Stimulated activated CD8-positive, alpha-beta memory T cell treated with anti-CD3 and anti-CD28 coated beads, Interleukin-4, amount 100 ng/mL, for 1 hour (primary cell): ENCODE measurements at places on chromosomes 6 and 20.

DNA sequence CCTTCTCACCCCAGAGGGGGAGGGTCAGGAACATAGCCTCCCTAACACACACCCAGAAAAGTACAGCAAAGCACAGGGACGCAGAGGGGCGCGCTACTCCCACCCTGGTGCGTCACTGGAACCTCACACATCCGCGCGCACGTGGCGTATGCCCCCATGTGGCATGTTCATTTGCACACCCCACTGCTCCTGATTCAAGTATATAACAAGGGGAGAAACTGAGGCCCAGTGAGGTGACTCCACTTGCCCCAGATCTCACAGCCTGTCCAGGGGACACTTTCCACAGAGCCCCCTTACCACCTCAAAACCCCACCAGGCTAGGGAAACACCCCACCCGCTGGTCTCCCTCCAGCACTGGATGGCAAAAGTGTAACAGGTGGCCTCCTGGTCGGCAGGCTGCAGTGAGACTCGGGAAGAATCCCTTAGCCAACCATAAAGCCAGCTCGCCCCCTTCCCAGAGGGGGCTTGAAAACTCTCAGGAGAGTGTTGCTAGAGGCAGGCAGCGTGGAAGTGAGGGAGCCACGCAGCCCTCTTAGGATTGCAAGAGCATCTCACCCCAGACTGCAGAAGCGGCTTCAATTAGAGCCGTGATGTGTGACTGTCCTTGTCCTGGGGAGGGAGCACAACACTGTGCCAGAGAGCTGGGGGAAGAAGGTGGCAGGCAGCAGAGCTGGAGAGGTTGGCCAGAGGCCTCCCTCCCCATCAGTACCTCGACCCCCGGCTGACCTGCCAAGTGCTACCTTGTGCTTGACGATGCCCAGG lies at the start of gene GRM4:
Gene GRM4, minus strand, starts transcription at position 67 of the 762 bp plus-strand sequence. CDS start 12,591 bp downstream, outside the sequence.
- DNase-seq, result no peak

GRCh38 chr6:121582262-121582661 lies 146.8 kb downstream of the GJA1 start:
- no peak for DNase-seq

GRCh38 chr20:25052255-25053194 lies 5.4 kb downstream of the ACSS1 start:
- no peak for DNase-seq

DNA sequence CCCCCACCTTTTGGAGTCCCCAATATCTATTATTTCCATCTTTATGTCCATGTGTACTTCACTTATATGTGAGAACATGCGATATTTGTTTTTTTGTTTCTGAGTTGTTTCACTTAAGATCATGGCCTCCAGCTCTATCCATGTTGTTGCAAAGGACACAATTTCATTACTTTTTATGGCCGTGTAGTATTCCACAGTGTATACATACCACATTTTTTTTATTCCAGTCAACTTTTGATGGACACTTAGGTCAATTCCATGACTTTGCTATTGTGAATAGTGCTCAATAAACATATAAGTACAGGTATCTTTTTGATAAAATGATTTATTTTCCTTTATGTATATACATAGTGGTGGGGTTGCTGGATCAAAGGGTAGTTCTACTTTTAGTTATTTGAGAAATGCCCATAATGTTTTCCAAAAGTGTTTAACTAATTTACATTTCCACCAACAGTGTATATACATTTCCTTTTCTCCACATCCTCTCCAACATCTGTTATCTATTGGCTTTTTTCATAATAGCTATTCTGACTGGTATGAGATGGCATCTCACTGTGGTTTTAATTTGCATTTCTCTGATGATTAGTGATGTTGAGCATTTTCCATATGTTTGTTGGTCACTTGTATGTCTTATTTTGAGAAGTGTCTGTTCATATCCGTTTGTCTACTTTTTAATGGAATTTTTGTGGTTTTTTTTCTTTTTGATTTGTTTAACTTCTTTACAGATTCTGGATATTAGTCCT lies 34.0 kb upstream of the COL10A1 start:
- no peak for DNase-seq

- DNase-seq, result no peak
Measured at GRCh38 chr6:44128020-44128917, 915 bp downstream of the TMEM63B start.

- peak; percentile 37 for DNase-seq
Measured at GRCh38 chr20:1212607-1213396, 9.5 kb downstream of the C20orf202 start.

GRCh38 chr6:41878961-41879405 lies 16.2 kb downstream of the USP49 start:
- DNase-seq, result no peak

- DNase-seq, result no peak
Measured at GRCh38 chr6:56708810-56709597, 66.3 kb upstream of the DST start.

DNA sequence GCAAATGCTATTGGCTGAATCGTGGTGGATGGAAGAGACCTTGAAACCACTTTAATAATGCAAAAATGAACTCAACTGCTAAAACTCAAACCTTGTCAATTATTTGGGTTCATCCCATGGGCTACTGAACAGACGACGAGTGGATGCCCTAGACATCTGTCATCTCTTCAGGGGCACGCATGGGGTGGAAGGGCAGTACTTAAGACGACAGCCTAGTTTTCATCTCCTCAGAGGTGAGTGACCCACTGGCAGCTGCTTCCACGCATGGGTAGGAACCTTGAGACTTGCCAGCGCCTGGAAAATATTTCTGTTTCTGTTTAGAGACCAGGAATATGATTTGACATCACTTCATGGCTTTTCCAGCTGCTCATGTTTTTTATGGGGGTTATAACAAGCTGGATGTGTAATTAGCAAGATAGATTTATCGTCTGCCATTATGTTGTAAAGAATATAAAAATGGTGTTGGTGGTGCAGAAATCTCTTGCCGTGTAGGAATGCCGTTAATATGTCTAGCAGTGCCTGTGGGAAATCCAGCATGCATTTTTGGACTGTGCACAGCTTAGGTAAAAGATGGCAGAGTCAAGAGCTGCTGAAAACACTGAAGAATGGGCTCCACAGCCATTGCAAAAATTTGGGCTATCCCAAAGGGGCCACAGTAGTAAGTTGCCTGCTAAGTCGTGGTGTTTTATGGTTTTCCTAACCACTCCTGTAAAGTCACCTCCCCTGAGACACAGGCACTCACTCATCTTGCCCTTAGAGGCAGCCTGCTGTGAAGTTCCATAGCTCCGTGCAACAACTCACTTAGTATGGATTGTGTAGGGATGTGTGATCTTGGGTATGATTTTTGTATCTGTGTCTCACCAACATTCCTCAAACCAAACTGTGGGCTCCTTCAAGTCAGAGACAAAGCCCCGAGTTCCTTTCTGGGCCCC lies 203.3 kb downstream of the EYA2 start:
- DNase-seq, result no peak

DNA sequence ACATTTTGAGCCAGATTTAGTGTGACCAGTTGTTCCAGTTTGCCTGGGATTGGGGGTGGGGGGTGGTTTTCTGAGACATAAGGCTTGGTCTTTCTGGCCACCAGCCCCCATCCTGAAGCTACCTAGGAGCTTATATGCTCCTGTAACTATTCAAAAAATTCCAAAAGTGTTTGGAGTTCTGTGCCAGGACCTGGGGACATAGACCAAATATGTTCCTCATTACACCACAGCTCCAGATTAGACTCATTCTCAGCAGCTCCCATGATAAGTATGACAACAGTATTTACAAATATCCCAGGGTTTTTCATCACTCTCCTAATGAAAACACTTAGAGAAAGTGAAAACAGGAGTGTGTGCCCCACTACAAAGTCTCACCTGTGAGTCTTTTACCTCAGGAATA lies 37.8 kb upstream of the RNF144B start:
- no peak for DNase-seq

GRCh38 chr6:12750416-12750815 lies 33.8 kb downstream of the PHACTR1 start:
- DNase-seq, result no peak

DNA sequence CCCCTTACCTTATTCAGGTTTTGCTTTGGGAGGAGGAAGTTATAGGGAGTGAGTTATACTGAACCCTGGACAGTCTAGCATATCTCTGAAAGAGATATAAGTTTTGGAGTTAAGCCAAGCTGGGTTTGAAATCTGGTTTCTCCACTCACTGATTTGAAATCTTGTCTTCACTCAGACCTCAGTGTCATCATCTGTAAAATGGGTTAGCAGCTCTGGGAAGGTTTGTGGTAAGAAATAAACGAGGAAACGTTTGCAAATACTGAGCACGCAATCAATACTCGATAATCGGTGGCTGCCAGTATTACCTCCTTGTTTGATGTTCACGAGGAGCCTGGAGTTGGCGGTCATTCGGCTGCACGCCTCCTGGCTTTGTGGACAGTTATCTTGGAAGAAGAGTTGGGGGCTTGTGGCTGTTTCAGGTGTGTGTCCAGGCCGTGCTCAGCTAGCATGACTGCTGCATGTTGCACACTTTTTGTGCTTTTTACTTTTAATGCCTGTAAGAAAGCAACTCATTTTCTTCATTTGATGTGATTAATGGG lies 61.8 kb downstream of the PAX1 start:
- no peak for DNase-seq

DNA sequence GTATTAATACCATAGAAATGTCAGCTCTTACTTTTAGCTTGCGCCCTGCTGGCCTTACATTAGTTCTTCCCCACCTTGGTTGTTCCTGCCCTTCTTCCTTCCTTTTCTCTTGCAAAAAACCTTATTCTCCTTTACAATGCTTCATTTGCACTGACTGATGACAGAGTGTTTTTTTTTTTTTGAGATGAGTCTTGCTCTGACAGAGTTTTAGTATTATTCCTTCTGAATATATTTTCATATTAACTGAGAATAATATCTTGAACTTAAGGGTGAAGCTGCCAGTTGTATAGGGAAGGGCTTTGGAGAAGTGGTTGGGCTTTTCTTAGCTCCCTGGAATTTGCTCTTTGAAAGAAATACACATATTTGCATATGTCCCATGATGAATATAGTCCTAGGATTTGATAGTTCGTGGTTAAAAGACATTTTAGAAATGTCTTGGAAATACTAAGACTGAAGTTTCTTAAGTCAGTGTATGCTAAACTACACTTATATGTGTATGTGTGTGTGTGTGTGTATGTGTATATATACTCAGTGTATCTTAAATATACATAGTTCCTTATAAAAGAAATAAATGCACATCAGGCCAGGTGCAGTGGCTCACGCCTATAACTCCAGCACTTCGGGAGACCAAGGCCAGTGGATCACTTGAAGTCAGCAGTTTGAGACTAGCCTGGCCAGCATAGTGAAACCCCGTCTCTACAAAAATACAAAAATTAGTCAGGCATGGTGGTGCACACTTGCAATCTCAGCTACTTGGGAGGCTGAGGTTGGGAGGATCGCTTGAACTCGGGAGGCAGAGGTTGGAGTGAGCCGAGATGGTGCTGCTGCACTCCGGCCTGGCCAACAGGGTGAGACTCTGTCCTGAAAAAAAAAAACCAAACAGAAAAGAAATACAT lies 216.1 kb upstream of the MYLIP start:
- DNase-seq, result no peak

DNA sequence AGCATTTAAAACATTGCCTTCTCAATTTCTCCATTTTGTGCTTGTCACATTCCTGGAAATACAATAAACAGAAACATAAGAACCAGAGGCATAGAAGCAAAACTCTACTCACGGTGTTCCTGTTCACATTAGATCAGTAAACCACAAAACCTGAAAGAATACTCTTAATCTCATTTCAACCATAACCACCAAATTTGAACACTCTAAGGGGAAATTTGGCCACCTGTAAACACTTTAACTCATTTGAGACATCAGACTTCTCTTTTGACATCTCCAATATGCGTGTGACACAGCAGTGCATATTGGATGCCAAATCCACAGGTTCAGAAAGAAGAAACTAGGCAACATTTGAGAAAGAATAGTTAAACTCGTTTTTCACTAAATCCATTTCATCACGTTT lies 153.8 kb upstream of the IRAK1BP1 start:
- no peak for DNase-seq

DNA sequence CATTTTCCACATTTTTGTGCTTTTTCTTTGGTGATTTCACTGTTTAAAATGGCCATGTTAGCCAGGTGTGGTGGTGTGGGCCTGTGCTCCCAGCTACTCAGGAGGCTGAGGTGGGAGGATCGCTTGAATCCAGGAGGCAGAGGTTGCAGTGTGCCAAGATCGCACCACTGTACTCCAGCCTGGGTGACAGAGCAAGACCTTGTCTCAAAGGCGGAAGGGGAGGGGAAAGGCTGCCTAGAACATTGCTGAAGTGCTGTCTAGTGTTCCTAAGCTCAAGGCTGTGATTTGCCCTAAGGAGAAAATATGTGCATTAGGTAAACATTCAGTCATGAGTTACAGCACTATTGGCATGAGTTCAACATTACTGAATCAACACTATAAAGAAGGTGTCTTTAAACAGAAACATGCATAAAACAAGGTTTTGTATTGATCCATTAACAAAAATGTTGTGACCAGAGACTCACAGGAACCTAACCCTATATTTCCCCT lies 14.0 kb downstream of the ZC2HC1B start:
- no peak for DNase-seq

DNA sequence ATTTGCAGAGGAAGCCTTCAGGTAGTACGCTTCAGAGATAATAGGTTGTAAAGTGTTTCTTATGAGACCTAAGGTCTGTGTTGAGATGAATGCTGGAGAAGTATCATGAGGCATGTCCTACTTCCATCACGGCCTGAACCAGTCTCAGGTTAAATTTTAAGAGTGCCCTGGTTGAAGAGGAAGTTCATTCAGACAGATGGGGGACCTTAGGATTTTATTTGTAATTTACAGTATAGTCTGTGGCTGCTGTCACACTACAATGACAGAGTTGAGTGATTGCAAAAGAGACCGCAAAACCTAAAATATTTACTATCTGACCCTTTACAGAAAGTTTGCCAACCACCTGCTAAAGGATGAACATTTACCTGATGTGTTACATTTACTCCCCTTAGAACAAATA lies 70.9 kb downstream of the UST start:
- DNase-seq, result no peak

- DNase-seq, result no peak
Measured at GRCh38 chr6:129871221-129871620, 10.1 kb upstream of the TMEM244 start.

DNA sequence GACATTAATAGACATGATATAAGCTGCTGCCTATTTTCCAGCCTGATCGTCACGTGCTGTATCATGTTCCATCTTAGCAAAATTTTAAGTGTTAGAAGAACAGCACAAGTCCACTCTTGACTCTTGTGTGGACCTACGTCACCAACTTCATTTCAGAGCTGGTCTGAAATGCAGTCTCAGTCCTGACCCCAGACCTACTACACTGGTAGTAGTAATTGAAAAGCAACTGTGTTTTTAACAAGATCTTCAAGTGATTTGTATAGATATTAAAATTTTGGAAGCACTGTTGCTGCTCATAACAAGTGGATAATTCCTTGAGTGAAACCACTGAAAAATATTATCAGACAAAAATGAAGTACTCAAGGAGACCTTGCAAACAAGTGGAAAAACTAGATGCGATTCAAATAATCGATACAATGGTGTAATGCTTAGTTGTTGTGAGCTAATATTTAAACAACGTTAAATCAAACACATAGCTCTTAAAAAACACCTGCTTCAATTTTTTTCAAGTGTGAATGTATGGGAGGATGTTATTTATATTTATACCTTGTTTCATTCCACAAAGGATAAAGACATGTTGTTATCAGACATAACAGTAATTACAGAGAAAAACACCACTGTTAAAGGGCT lies 110.9 kb upstream of the JAG1 start:
- DNase-seq, result no peak
